ENCODE measurements at places on chromosomes 7 and 10. TPM values are rescaled to one million over a fixed set of nuclear protein-coding genes. Genes with fewer than 3 reads are reported as not detected.

The CALD1 gene
- 3.4 TPM for polyA plus RNA-seq

The MSMB gene
- 0.58 TPM for polyA plus RNA-seq

The TMEM273 gene
- polyA plus RNA-seq = 3.8 TPM

The ADGRA1 gene
- polyA plus RNA-seq = not detected

The EEF1AKMT2 gene
- 13.2 TPM for polyA plus RNA-seq

The IKZF5 gene
- polyA plus RNA-seq = 7.0 TPM

The FAM237B gene
- polyA plus RNA-seq = not detected

The SLC29A4 gene
- polyA plus RNA-seq = 1.4 TPM

The AGBL3 gene
- 0.87 TPM for polyA plus RNA-seq

The BAMBI gene
- 1.3 TPM for polyA plus RNA-seq

The DDIT4 gene
- 330 TPM for polyA plus RNA-seq

The FEZF1 gene
- polyA plus RNA-seq = not detected

The GIMAP6 gene
- polyA plus RNA-seq = 8.1 TPM

The IFIT2 gene
- polyA plus RNA-seq = 2.3 TPM

The AKR1C3 gene
- 463 TPM for polyA plus RNA-seq

The SFRP4 gene
- 0.36 TPM for polyA plus RNA-seq

The EN2 gene
- not detected for polyA plus RNA-seq

The CDHR3 gene
- 4.1 TPM for polyA plus RNA-seq

The EVX1 gene
- polyA plus RNA-seq = not detected
